NCI-H1930 (cell line): ENCODE measurements at places on chromosomes 2 and 18.

- DNase-seq = no peak
Measured at GRCh38 chr2:63056107-63057050, 5.7 kb downstream of the OTX1 start.

DNA sequence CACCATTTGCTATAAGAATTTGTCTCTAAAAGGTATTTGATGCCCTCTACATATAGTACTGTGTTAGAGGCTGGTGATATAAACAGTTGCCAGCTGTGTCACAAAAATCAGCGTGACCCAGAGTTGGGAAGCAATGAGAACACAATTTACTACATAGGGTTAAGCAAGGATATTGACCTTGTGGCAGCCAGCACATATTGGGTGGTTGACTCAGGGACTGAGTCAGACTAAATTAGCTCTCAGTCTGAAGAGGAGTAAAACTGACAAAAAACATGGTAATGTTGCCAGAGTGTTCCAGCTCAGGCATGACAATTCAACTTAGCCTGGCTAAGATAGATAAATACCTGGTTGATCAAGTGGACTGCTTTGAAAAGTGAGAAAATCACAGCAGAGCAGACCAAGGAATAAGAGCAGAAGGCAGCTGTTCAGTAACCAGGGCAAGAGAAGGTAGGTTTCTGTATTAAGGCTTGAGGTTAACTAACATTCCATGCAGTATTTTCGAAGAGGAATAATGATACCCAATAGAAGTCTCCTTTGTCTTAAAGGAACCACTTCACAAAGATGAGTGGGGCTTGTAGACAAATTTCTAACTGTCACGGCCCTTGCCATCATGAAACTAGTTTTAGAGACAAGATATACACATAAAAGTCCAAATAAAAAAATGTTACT lies 108.2 kb upstream of the ERBB4 start:
- DNase-seq = no peak

DNA sequence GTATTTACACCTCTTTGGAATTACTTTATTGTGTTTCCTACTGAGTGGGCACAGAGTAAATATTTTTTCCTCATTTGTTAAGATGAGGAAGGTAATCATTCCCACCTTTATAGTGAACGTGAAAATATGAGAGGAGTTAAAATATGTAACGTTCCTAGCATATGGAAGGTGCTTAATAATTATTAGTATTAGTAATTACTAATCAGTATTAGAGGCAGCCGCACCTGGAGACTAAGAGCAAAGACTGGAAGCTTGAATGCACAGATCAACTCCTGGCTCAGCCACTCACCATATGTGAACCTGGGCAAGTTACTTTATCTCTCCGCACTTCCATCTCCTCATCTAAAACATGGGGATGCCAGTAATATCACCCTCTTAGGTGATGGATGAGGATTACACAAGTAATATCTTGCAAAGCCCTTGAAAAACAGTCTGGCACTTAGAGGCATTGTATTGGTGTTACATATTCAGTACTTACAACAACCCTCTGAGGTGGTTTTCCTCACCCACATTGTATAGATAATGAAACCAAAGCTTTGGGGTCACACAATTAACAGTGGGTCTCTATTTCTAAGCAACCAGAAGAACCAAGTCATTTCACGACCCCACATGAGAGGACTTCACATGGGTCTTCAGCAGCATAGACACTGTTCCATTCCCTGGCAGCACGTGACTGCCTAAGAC lies 100.3 kb upstream of the KCTD1 start:
- no peak for DNase-seq

GRCh38 chr2:3212061-3212362 lies 165.6 kb downstream of the EIPR1 start:
- DNase-seq = no peak

GRCh38 chr2:47282621-47283272 lies 120.2 kb upstream of the MSH2 start:
- DNase-seq = no peak

- no peak for DNase-seq
Measured at GRCh38 chr18:58004317-58004716, 39.7 kb upstream of the NEDD4L start.
